ENCODE measurements at places on chromosomes 7 and 10. TPM values are rescaled to one million over a fixed set of nuclear protein-coding genes. Genes with fewer than 3 reads are reported as not detected.

The KLHL7 gene
- total RNA-seq: 19.5 TPM

The ACHE gene
- 0.23 TPM for total RNA-seq

The RPP38 gene
- 25.7 TPM for total RNA-seq

The EPHB6 gene
- total RNA-seq: 5.4 TPM

The IRF5 gene
- total RNA-seq: 6.7 TPM

The MMD2 gene
- not detected for total RNA-seq

The CCDC71L gene
- 35.3 TPM for total RNA-seq

The ZNF736 gene
- total RNA-seq: 22.6 TPM

The FGL2 gene
- total RNA-seq: 2.1 TPM

The DBF4 gene
- total RNA-seq: 74.6 TPM

The ZNF783 gene
- total RNA-seq: 18.7 TPM

The GATA3 gene
- total RNA-seq: 31.1 TPM

The ALOX5 gene
- total RNA-seq: 0.52 TPM

The ACSL5 gene
- 56.6 TPM for total RNA-seq

The IL6 gene
- total RNA-seq: 1.1 TPM

The PRKAR2B gene
- 0.97 TPM for total RNA-seq

The CCSER2 gene
- 47.2 TPM for total RNA-seq

The CYP26C1 gene
- 0.06 TPM for total RNA-seq

The TWIST1 gene
- 0.36 TPM for total RNA-seq

The LIPK gene
- not detected for total RNA-seq

The CAMK2B gene
- total RNA-seq: 0.17 TPM

The TEX47 gene
- not detected for total RNA-seq

The IFIT2 gene
- 1.3 TPM for total RNA-seq

The OR6V1 gene
- total RNA-seq: not detected

The OPN1SW gene
- not detected for total RNA-seq

The SPDYE2B gene
- total RNA-seq: not detected

The PTPN20 gene
- total RNA-seq: 0.70 TPM

The ACSM6 gene
- not detected for total RNA-seq

The PTPRE gene
- total RNA-seq: 38.3 TPM

The TMEM229A gene
- not detected for total RNA-seq

The CCAR1 gene
- 133 TPM for total RNA-seq

The SFMBT2 gene
- total RNA-seq: 22.6 TPM

The MRPS16 gene
- total RNA-seq: 148 TPM

The ZPBP gene
- total RNA-seq: not detected
